ENCODE measurements at places on chromosomes 5 and 9. TPM values are rescaled to one million over a fixed set of nuclear protein-coding genes. Genes with fewer than 3 reads are reported as not detected.

DNA sequence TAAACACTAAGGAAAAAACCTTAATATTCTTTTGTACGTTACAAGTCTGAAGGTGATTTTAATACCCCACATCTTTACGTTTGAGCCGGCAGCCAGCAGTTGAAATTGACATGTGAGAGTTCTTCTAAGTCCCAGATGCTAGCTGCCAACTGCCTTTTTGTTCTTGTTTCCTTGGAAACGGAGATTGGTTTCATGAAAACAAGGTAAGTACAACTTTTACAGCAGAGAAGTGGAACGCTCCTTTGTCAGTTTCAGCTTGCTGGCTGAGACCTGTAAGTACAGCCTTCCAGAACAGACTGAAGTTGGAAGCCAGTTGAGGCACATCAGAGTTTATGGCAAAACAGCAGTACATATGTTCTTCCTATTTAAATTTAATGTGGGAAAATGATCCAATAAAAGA is 1018.4 kb upstream of the ARRDC3 start:
- DNase-seq = no peak

DNA sequence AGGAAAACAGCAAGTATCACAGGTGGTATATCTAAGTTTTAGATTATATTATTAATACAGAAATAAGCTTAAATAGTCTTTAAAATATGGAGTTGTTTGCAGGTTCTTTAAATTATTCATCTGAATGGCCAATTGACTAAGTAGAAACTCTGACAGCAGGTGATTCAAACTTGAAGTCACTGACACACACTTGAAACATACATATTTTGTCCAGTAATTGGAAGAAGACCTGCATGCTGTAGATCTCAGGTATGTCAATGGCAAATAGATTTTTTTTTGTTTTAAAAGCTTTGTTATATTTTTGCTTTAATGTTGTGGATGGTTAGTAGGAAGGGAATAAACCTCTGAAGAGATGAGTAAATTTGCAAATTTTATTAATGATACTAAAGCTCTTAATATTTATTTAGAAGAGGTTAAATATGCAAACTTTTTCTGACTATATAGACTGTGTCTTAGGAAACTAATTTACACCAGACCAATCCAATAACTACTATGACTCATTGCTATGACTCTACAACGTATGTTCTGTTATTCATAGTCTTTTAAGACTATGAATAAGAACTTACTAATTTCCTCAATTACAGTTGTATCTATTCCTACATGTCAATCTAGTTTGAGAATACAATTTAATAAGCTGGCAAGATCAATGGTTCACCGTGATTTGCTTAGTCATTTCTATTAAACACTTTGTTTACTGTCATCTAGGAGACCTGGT is 53.9 kb upstream of the RORB start:
- no peak for DNase-seq

DNA sequence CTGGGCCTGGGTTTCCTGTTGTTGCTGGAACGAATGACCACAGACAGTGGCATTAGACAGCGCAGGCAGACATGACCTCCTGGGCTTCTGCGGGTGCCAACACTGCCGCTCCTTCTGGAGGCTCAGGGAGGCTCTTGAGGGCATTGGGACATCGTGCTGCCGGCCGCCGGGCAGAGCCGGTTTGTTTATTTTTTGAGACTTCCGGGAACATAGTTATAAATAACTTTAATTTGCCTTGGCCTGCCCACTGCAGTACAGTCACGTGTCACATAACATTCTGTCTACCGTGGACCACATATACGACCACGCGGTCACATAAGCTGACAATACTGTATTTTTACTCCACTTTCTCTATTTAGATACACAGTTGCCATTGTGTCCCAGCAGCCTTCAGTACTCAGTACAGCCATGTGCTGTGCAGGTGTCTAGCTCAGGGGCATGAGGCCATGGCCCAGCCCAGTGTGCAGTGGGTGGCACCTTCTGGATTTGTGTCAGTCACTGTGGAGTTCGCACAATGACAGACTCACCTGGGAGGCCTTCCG is 8.2 kb upstream of the TOR4A start:
- DNase-seq = no peak

- no peak for DNase-seq
These were observed 27.0 kb downstream of the ADGRD2 start for GRCh38 chr9:124477211-124477647.

- no peak for DNase-seq
These were observed 138.8 kb downstream of the LRRC70 start for GRCh38 chr5:62717301-62717933.

The TMEM232 gene
- 0.61 TPM for total RNA-seq

The SKP2 gene
- 54.6 TPM for total RNA-seq

The MRPL50 gene
- 16.3 TPM for total RNA-seq

DNA sequence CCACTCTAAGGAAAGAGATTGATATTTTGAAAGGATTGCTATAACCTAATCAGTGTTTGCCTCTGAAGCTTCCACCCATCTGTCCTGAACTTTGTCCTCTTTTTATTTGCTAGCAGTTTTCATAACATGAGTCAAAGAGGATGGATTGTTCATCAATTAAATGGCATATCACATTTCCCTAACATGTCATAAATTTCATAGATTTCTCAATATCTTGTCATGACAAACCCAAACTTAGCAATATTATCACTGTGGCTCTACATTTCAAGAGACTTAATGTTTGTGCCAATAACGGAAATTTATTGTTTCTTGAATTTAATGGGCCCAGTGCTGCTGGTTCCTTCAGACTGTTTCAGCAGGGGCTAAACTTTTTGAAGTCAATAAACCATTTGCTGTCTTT is 330.3 kb downstream of the CAAP1 start:
- DNase-seq = no peak

- DNase-seq = no peak
These were observed 14.8 kb downstream of the C5orf15 start for GRCh38 chr5:133953568-133954145.

- DNase-seq = no peak
These were observed 61.4 kb upstream of the SHISAL2B start for GRCh38 chr5:64628901-64629300.

The C1QTNF2 gene
- not detected for total RNA-seq

- DNase-seq = no peak
These were observed 16.7 kb upstream of the AKNA start for GRCh38 chr9:114404531-114404930.

DNA sequence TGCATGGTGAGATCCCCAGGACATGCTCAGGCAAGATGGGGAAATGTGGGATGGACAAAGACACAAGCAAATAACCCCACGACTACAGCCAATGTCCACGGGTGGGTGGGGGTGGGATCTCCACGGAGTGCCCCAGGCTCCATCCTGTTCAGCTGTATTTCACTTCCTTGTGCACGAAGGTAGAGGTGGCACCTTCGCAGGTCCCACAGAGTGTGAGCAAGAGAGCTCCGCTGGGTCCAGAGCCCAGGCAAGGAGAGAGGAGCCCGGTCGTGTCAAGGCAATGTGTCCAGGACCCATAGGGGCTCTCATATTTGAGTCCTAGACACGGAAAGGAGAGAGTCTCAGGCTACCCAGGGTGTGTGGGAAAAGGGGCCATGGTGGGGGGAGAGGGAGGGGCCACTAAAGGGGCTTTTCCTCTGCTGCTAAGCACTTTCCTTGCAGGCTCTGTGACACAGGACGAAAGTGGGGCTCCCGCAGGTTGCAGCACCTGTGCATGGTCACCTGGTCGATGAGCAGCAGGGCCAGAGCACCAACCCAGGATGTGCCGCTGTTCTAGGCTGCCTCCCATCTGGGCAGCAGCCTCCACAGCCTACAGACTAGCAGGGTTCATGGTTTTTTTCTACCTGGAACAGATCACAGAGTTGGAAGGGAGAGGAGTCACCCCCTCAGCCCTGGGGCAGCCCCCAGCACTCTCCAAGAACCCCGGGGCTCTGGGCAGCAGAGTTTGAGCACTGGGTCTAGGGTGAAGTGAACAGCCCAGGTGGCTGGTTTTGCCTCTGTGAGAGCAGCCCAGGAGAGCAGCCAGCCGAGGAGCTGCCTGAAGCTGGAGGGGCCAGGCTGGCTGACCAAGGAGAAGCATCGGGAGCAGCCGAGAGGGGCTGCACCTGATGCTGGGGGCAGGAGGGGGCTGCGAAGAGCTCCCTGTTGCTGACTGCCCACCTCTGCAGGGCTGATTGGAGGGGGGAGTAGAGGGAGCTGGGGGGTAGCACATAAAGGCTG is 100.7 kb upstream of the MVB12B start:
- DNase-seq = no peak

GRCh38 chr9:99103901-99104458 is 933 bp upstream of the TGFBR1 start:
- no peak for DNase-seq

DNA sequence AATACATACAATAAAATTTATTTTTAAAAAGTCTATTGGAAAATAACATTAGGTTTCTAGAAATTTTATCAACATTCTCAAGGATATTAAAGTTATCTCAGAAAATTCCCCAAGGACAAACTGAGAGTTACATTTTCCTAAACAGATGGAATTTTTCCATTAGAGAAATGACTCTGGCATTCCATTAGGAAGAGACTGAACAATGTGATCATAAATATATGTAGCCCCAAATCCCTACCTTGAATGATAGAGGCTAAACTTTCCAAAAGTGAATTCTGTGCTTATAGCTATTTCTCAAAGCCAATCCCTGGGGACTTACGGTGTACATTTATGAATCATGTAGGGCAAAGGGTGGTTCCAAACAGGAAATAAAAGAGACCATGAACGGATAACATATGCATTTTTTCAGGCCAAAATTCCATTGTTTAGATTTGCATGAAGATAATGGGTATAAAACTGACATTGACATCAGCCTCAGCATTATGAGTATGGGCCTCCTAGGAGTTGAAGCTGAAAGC is 1181.0 kb upstream of the DMAC1 start:
- DNase-seq = no peak

The SLC34A1 gene
- 0.26 TPM for total RNA-seq

DNA sequence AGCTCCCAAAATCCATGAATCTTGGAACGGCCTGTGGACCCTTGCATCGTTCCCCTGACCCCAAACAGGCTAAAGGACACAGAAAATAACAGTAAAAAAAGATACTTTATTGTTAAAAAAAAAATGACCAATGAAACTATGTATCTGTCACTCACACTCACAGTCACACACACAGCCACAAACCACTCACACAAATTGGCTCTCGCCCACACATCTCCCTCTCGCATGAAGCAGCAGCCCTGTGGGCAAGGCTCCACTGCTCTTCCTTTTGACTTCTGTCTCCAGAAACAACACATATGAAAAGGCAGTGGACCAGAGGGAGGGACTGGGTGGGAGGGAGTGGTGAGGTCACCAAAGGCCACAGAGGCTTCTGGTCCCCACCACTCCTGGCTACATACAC is 56.6 kb downstream of the SLC36A1 start:
- no peak for DNase-seq

The SEMA6A gene
- 0.23 TPM for total RNA-seq

- no peak for DNase-seq
These were observed 41.7 kb downstream of the KLF4 start for GRCh38 chr9:107447834-107448233.

The CDH9 gene
- not detected for total RNA-seq

The LMX1B gene
- not detected for total RNA-seq

GRCh38 chr5:139862313-139862712 is 66.7 kb downstream of the PSD2 start:
- DNase-seq = no peak

DNA sequence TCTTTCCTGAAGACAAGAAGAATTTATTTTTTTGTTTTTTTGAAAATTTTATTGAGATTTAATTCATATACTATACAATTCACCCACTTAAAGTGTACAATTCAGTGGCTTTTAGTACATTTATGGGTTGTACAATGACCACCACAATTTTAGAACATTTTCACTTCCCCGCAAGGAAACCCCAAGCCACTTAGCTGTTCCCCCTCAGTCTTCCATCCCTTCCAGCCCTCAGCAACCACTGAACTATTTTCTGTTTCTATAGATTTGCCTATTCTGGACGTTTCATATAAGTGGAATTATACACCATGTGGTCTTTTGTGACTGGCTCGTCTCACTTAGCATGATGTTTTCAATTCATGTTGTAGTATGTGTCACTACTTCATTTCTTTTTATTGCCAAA is 28.0 kb downstream of the DNAI1 start:
- DNase-seq = no peak

The PTPN3 gene
- total RNA-seq = 6.6 TPM

The SVEP1 gene
- not detected for total RNA-seq

- DNase-seq = no peak
These were observed 95.1 kb downstream of the TRIO start for GRCh38 chr5:14238272-14238671.

Data from activated T-helper 1 cell treated with anti-CD3 and anti-CD28 coated beads, Interleukin-12 subunit alpha, Interleukin-12 subunit beta, Interleukin-2, Interleukin-4 antibody, amounts not matched to agents 30 ng/mL and 10 ng/mL and 1 ng/mL, durations not matched to agents 14 hours and 24 hours and 36 hours (primary cell).